ENCODE measurements at places on chromosomes 1 and 21. TPM values are rescaled to one million over a fixed set of nuclear protein-coding genes. Genes with fewer than 3 reads are reported as not detected.
A peak's percentile ranks its signal among the peaks of the same experiment; 100 is the strongest.

GRCh38 chr1:8113262-8114220, 87.4 kb upstream of the ERRFI1 start:
- DNase-seq = no peak

- no peak for DNase-seq
Observed at GRCh38 chr1:19430121-19431068, 54.9 kb downstream of the CAPZB start.

- no peak for DNase-seq
Observed at GRCh38 chr1:26102119-26102518, 9.5 kb upstream of the PDIK1L start.

DNA sequence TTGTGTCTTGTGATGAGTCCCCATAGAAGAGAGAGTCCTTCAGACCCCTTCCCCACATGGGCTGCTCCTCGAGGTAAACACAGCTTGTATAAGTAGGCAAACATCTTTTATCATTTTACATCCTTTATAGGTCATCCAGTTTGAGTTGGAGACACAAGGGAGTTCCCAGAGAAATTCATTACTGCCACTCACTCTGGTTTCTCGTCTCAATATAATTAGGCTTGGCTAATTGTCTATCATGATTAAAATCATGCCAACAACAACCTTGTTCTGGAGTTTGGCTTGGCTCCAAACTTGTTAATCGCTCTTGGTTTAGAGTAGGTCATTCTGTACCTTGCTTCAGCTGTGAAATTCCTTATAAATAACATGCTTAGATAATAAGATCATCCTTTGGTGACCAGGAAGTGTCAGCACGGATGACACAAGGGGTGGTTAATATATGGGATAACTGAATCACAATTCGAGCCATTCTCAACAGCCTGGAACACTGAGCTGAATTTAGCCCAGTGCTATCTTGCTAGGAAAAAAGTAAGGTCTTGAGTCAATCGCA, 70.7 kb upstream of the DAB1 start:
- no peak for DNase-seq

DNA sequence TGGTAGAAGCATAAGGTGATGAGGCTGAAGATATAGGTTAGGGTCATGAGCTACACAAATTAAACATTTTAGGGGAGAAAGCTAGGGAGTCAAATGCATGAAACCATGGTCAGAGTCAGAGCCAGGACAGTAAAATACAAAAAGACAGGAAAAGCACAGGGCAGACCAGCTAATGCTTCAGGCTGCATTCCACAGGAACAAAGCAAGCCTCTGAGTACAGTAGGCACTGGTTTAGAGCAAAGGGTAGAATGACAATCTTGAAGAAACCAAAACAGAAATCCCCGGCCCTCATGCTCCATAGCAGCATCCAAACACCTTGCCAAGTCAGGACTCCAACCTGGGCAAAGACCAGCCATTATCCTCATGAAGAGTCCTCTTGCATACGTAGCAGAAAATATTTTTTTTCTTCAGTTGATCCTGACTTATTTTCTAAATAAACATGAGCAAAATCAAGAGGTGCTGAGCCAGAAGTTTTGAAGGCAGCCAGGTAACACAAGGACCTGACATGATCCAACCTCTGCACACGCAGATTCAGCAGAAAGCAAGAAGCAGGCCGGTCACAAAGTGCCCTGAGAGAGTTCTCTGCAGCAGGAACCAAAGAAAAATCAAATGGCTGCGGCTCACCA, 273.1 kb downstream of the TTLL7 start:
- peak; percentile 23 for DNase-seq

DNA sequence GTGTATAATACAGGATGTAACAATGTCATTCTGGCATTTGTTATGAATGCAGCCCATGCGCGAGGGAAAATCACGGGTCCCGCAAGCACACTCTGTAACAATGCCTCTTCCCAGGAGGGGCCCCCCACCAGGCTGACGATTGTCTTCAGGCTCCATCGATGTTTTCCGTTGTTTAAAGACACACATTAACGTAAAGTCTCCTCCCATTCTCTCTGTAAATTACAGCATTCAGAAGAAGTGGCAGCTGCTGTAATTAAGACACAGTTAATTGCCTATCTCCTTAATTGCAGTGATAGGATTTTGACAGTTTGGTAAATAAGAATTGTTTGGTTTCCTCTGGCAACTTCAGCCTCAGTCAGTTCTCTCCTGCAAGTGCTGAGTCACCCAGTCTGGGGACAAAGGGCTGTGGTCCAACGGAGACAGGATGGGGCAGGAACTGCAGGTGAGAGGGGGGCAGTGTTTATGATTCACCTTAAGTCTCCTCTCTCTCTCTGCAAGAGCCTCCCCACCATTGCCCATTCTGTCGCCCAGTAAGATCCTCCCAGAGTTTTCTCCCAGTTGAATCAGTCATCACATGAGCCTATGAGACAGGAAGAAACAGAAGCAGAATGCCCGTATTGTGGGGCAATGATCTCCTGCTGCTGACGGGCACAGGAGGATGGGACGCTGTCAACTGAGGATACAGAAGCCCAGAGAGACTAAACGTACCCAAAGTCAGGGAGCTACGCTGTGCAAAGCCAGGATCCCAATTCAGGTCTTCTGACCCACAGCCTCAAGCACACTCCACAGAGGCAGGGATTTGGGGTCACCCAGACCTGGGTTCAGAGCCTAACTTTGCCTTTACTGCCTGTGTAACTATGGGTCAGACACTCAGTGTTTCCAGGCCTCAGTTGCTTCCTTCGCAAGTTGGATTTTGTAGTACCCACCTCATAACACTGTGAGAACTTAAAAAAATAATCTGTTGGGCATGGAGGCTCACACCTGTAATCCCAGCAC, 110.0 kb downstream of the ADSS2 start:
- DNase-seq = peak; percentile 79

DNA sequence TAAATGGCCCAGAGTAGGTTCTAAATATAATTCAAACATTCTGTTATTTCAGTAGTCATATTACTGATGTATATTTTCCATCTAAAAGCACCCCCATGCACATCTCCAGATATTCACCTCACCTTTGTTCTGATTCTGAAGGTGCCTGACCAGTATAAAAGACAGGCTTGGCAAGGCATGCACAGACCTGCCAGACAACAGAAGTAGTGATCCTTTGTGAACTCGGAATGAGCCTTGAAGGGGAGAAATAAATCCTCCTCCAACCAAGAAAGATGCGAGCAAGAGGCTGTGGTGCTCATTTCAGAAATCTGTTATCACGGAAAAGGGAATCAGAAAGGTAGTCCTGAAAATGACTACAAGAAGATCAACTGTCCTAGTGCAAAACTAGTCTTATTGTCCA, 287.3 kb downstream of the VAV3 start:
- no peak for DNase-seq

DNA sequence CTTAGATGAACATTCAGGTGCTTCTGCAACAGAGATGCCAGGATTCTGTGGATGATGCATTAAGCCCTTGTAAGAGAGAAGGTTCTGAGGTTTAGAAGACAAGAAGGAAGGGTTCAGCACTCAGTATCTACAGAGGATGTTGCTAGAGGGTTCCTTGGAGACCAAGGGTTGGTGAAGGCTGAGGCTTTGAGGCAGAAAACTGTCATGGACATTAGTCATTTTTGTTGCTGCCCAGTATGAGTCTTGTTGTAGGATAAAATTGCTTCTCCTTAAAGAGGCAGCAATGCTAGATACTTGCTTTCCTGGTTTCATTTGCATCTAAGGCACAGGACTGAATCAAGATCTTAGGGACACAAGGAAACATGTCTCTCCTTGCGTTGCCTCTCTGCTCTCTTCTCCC, 319.4 kb upstream of the NFIA start:
- DNase-seq = no peak

GRCh38 chr1:12152113-12152891, 14.5 kb upstream of the TNFRSF1B start:
- DNase-seq = no peak

- peak; percentile 90 for DNase-seq
Observed at GRCh38 chr1:156623946-156624813, 5.0 kb downstream of the HAPLN2 start.

DNA sequence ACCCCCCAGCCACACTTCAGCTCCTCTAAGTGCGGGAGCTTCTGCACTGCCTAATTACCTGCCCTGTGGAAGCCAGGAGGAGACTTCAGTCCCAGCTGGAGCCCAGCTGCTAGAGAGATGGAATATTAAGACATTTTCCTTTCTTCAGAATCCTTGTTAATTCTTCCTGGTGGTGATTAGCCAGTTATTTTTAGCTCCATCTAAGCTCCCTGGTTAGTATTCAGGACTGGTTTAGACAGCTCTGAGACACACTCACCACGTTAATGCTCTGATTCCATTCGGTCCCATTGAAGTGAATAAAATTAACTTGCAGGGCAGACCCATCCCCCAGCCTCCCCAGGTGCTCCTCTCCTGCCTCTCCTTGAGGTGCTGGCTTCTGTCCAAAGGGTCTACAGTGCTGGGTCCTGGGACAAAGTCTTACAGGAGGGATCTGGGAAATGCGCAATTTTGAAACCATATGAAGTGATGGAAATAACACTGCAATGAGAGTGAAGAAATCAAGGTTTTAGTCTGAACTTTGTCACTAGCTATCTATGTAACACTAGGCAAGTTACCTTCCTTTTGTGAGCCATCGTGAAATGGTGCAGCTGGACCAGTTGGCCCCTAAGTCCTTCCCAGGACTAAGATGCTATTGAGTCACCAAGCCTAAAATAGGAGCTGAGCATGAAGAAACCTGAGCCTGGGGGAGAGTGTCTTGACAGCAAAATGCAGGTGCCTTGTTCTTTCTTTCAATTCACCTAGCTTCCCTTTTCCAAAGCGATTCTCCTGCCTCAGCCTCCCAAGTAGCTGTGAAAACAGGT, 117.4 kb upstream of the ATP1A1 start:
- DNase-seq = no peak

DNA sequence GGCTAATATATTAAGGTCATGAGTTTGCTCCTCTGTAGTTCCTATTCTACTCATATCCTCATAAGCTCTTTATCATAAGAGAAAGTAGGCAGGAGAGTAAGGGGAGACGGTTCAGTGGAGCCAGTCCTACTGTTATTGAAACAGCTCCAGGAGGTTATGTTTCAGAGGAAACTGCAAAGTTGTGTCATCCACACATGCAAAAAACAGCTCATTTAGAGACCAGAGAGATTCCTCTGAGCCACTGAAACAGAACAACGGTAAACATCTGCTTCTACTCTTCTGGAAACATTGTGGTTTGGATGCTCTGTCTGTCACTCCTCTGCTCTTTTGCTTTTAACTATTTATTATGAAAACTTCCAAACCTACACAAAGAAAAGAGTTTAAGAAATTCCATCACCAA, 66.3 kb upstream of the PPP2R5A start:
- no peak for DNase-seq

GRCh38 chr21:17964716-17965115, 145.6 kb upstream of the C21orf91 start:
- no peak for DNase-seq

DNA sequence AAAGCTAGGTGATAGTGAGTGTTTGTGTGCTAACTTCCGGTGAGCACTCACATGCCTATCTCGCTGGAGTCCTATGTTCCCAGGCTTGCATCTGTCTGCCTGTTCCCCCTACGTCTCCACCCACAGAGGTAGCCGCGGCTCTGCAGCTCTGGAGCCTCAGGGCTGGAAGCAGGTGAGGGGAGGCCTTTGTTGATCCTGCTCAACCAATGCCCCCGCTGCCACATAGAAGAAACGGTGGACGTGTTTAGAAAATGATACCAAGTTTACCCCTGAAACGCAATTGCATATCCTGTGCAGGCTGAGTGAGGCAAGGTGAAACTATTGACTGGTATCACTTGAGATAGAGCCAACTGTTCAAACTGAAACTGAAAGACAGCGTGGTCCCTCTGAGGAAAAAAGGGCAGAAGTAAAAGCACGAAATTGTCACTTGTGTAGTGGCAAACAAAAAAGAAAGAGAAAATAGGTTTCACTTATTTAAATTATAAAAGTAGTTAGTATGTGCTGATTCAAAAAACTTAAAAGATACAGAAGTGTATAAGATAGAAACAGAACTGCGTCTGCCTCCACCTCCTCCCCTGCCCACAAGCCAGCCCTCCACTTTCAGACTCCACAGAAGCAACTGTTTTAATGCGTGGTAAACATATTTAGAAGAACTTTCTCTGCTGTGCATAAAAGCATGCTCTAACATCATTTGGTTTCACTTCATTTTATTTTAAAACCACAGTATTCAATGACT, 38.6 kb upstream of the ETS2 start:
- DNase-seq = no peak

DNA sequence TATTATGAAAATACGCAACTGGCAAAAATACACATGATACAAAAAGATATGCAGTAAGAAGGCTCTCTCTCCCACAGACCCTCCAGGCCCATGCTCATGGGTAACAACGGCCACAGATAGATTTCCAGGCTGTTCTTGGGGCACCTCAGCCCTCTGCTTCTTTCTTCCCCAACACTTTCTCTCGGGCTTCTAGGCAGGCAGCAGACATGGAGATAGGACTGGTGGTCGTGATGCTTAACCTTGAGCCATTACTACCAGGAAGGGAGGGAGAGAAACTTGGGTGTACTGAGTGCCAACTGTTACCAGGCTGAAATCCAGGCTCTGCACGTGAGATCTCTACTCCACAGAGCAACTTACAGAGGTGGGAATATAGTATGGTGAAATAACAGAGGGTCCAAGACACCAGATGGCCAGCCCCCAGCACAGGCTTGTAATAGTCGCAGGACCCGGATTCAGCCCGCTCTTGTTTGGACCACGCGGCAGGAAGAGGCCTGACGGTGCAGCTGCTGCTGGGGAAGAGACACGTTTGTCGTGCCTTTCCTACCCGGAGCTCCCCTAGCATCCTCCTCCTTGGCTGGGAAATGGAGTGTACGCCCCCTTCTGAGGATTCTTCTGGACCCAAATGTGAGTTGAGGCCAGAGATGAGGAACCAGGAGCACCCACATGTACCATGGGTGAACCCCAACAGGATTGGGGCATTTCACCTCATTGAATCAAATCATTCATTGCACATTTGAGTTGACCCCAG, 441.1 kb upstream of the VAMP3 start:
- DNase-seq = no peak

GRCh38 chr1:169024800-169025271, 81.7 kb upstream of the ATP1B1 start:
- DNase-seq = no peak

- DNase-seq = no peak
Observed at GRCh38 chr1:43432907-43433306, 20.8 kb downstream of the HYI start.

GRCh38 chr1:59481881-59482505, 185.1 kb downstream of the FGGY start:
- no peak for DNase-seq

GRCh38 chr1:246750752-246751151, 26.5 kb downstream of the SCCPDH start:
- no peak for DNase-seq

The TFF1 gene
- total RNA-seq = not detected

The PTPRU gene
- total RNA-seq = 105 TPM

The BCL2L15 gene
- not detected for total RNA-seq

The RGS16 gene
- 15.4 TPM for total RNA-seq

The RXRG gene
- not detected for total RNA-seq

The PYGO2 gene
- 28.7 TPM for total RNA-seq

The RIPPLY3 gene
- 2.6 TPM for total RNA-seq

The DENND2D gene
- total RNA-seq = 3.0 TPM
